B cell (primary cell): ENCODE measurements at places on chromosomes 3 and 15. TPM values are rescaled to one million over a fixed set of nuclear protein-coding genes. Genes with fewer than 3 reads are reported as not detected.
A peak's percentile ranks its signal among the peaks of the same experiment; 100 is the strongest.

TERC gene
- total RNA-seq: 10.6 and 12.5 TPM in 2 replicates

DNA sequence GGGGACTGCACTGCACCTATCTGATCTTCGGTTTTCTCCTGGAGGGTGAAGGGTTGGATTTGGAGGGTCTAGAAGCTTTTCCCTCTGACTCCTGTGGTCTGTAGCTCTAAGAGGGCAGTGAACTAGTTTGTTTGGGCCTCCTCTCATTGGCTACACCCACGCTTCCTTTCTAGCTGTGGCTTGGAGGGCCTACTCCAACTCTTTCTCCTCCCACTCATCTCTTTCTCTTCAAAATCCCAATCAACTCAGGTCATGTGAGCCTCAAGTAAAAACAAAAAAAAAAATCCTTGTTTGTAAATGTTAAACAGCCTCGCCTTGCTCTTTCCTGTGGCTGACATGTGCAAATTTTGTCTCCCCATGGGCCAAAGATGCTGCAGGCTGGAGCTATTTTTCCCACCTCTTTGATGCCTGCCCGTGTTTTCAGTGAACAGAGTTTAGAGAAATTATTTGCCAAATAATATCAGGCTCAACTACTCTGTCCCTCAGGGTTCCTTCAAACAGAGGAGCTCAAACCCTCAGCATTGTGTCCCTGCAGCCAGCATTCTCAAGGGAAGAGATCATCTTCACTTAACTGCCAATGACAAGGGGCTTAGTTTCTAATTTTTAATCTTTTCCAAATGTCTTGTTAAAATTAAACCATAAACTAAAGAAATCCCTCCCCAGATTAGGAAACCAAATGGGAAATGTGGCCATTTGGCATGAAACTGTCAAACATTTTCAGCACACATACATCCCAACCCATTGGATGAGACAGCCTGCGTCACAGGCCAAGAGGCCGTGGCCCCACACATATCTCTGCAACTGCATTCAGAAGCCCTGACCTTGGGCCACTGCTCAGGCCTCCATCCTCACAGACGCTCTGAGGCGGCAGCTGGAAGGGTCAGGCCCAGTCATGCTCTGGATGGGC lies 114.8 kb upstream of the THBS1 start:
- DNase-seq: no peak

DNA sequence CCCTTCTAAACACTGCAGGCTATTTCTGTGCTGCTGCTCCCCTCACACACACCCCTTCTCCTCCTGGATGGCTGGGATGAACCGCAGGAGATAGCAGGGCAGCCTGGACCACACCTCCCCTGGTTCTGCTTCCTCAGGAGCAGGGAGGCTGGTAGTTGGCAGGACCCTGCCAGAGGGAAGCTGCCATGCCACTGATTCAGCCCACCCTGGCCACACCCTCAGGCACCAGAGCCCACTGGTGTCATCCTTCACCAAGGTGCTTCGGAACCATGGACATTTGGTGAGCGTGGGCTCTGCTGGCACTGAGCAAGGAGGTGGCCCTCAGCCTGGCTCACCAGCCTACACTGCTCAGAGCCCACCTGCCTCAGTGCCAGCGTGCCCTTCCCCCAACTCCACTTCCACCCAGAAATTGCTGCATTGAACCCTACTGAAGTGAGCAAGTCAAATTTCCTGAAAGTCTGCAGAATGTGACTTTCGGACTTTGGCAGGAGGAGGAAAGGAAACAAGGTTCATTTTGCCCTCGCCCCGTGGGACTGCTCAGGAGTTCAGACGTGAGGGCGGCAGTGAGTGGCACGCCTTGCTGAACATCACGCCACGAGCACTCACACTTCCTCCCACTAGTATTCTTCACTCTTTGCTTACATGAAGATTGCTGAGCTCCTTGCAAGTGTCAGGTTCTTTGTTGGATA lies 26.3 kb downstream of the BMF start:
- DNase-seq: peak; percentile 84

DNA sequence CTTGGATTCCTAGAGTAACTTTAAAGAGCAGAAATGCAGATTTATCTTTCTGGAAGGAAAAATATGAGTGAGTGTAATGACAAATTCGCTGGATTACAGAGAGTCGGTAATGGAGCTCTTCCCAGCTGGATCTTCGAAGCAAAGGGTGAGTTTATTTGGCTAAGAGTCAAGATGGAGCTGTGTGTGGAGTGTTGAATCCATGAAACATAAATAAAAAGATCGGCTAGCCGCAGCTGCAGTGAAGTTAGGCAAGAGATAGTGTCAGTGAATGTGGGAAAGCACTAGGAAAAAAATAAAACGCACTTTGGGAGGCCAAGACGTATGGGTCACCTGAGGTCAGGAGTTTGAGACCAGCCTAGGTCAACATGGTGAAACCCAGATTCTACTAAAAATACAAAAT lies 10.3 kb downstream of the NAALADL2 start:
- DNase-seq: no peak

GRK7 gene
- not detected in 2 replicates for total RNA-seq

DNA sequence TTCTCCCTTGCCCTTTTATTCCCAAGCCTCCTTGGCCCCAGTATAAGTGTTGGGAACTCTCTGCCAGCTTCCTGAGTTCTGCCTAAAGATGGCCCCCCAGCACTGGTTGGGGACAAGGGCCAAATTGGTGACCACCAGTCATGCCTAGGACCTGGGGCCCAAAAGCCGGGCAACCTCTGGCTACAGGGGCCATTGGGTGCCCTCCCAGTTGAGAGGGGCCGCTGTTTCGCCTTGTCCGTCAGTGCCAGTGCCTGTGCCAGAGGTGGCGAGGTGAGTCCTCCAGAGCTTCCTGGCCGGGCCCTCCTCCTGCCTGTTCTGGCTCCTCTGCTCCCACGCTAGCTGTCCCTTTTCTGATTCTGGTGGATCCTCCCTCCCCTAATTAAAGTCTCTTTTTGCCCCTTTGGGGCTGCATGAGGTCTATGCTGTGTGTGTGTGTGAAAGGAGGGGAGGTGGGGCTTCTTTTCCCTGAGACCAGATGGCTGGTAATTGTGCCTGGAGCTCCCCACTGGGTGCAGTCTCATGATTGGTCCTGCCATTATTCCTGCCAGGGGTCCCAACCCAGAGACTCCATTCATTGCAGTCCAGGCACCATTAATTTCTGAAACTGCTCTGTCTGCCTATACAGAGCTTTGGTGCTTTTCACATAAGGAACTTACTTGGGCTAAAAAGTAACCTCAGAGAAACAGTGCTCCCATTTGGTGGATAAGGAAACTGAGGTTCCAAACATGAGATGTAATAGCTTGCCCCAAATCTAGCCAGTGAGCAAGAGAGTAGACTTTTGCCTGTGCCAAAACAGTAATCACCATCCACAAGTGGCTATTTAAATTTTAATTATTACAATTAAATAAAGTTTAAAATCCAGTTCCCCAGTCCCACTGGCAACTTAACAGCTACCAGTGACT lies 3.1 kb upstream of the TTLL3 start:
- DNase-seq: no peak

KBTBD13 gene
- total RNA-seq: not detected in 2 replicates

DNA sequence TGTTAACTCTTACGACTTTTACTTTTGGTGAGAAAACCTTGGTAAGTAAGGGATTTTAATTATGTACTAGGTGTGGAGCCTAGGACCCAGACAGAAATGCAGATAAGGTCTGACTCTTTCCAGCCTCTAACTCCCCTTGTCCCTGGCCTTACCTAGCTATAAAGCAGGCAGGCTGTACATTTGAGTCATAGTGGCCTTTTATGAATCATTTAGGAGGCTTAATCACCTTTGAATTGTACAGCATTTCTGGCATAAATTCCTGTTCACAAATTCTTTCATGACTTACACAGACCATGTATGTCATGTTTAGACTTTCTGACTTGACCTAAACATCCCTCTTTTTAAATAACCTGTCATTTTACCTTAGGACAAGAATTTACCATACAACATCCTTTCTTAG lies 47.4 kb downstream of the CHCHD4 start:
- no peak for DNase-seq

DNA sequence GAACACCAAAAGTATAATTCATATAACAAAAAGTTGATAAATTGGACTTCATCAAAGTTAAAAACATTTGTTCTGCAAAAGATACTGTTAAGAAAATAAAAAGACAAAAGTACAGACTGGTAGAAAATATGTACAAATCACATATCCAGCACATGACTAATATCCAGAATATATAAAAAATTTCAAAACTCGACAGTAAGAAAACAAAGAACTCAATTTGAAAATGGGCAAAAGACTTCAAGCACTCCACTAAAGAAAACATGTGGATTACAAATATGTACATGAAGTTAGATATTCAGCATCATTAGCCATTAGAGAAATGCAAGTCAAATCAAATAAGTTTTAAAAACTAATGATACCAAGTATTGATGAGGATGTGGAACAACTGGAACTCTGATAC lies 6.7 kb downstream of the GK5 start:
- no peak for DNase-seq

GRCh38 chr3:196207833-196208607 lies 3.2 kb downstream of the ZDHHC19 start:
- DNase-seq: peak; percentile 74

- no peak for DNase-seq
Measured at GRCh38 chr3:177822681-177823096, 625.4 kb upstream of the TBL1XR1 start.

- no peak for DNase-seq
Measured at GRCh38 chr15:69499521-69500211, 47.0 kb downstream of the RPLP1 start.

WDR53 gene
- total RNA-seq: 18.2 and 21.0 TPM in 2 replicates

DNA sequence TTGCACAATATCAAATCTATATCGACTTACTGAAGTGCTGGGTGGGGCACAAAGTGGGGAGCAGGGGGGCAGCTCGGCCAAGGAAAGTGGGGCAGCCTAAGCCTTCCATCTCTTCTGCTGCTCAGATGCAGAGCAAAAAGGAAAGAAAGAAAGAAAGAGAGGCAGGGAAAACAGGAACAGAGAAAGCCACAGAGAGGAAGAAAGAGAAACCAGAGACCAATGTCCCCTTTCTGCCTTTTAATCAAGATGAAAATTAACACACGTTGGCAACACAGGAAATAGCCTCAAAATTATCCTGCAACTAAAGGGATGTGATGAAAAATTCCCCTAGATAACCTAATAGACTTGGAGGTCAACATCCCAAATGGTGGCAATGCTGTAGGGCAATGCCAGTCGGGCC lies 72.2 kb upstream of the RAD18 start:
- DNase-seq: no peak

AGTR1 gene
- not detected in 2 replicates for total RNA-seq

- no peak for DNase-seq
Measured at GRCh38 chr3:150450916-150451315, 42.8 kb downstream of the TSC22D2 start.

SMCO1 gene
- not detected in 2 replicates for total RNA-seq

CLRN1 gene
- not detected in 2 replicates for total RNA-seq

DNA sequence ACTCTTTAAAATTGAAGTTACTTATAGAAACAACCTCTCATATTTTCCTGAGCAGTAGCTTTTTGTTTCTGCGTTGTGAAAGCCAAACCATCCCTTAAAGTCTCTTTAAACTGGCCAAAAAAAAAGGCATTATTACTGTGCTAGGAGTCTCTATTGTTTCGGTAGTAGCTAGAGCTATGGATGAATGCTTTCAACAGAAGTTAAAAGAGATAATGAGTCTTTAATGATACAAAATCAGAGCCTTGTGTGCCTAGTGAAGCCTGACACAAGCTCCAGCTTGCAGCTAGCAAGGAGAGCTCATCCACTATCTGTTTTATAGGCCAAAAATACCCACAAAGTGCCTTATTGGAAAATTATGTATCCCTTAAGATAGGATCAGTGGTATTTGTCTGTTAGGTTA lies 360.4 kb upstream of the CDIN1 start:
- no peak for DNase-seq

GRCh38 chr3:11086856-11087255 lies 67.4 kb upstream of the HRH1 start:
- DNase-seq: no peak
